Liver (tissue), 10 donors: ENCODE measurements at places on chromosomes 2 and 18. TPM values are rescaled to one million over a fixed set of nuclear protein-coding genes. Genes with fewer than 3 reads are reported as not detected.

Gene FAM228A
- total RNA-seq: 0.05 TPM

Gene SLC9A2
- 0.05 TPM for total RNA-seq

Gene SERPINB11
- not detected for total RNA-seq

Gene LIPG
- total RNA-seq: 2.8 TPM

DNA sequence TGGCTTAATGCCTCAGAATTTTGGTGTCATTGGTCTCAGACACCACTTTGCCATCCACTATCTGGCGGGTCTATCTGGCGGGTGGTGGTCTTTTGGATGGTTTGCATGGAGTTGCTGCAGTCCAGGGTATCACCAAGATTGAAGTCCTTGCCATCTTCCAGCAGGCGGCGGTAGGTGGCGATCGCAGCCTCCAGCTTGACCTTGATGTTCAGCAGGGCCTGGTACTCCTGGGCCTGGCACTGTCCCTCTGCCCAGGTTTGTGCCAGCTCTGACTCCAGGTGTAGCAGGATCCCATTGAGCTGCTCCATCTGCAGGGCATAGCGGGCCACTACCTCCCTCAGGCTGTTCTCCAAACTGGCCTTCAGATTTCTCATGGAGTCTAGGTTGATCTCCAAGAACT, 188.2 kb downstream of the MEMO1 start:
- DNase-seq: no peak
- H3K27ac ChIP-seq: no peak overlapping the region
- H3K36me3 ChIP-seq: no peaks in the 10 kb centered on the region
- no peak overlapping the region for H3K4me3 ChIP-seq
- H3K4me1 ChIP-seq: no peaks in the 10 kb centered on the region
